Stimulated activated CD4-positive, alpha-beta T cell treated with anti-CD3 and anti-CD28 coated beads, Interleukin-15, amount 100 ng/mL, for 24 hours (primary cell): ENCODE measurements at places on chromosomes 13 and 19.

- no peak for DNase-seq
These were observed 17.8 kb upstream of the FOSB start for GRCh38 chr19:45450012-45450333.

GRCh38 chr13:74555651-74556420 is 421.6 kb upstream of the KLF12 start:
- DNase-seq = no peak

GRCh38 chr13:29547153-29547552 is 48.3 kb downstream of the SLC7A1 start:
- no peak for DNase-seq

DNA sequence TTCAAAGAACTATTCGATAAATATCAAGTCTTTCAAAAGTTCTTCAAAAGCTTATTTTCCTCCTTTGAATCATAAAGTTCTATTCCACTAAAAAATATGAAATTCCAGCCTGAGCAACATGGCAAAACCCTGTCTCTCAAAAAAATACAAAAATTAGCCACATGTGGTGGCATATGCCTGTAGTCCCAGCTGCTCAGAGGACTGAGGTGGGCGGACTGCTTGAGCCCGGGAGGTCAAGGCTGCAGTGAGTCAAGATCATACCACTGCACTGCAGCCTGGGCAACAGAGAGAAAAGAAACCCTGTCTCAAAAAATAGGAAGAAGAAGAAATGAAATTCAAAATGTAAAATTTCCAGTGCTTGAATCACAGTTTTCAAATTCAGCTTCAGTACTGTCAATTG is 24.6 kb downstream of the CAB39L start:
- DNase-seq = no peak

- DNase-seq = no peak
These were observed 639 bp upstream of the SLAIN1 start for GRCh38 chr13:77696879-77697216.

GRCh38 chr19:44430956-44431355 is 17.3 kb downstream of the ZNF229 start:
- DNase-seq = no peak

GRCh38 chr19:10896851-10897526 is 25.6 kb downstream of the CARM1 start:
- DNase-seq = no peak

DNA sequence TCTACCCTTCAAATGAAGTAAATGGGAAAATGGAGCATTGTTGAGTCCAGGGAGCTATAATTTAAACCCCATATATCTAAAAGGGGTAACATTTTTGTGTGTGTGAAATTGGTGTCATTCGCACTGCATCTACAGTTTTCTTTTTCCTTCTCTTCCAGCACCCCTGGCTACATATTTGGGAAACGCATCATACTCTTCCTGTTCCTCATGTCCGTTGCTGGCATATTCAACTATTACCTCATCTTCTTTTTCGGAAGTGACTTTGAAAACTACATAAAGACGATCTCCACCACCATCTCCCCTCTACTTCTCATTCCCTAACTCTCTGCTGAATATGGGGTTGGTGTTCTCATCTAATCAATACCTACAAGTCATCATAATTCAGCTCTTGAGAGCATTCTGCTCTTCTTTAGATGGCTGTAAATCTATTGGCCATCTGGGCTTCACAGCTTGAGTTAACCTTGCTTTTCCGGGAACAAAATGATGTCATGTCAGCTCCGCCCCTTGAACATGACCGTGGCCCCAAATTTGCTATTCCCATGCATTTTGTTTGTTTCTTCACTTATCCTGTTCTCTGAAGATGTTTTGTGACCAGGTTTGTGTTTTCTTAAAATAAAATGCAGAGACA is 28.6 kb downstream of the ALOX5AP start:
- no peak for DNase-seq

- DNase-seq = no peak
These were observed 7.3 kb downstream of the ANGPTL4 start for GRCh38 chr19:8371011-8371804.

- no peak for DNase-seq
These were observed 40.6 kb downstream of the UQCRFS1 start for GRCh38 chr19:29172302-29172701.

DNA sequence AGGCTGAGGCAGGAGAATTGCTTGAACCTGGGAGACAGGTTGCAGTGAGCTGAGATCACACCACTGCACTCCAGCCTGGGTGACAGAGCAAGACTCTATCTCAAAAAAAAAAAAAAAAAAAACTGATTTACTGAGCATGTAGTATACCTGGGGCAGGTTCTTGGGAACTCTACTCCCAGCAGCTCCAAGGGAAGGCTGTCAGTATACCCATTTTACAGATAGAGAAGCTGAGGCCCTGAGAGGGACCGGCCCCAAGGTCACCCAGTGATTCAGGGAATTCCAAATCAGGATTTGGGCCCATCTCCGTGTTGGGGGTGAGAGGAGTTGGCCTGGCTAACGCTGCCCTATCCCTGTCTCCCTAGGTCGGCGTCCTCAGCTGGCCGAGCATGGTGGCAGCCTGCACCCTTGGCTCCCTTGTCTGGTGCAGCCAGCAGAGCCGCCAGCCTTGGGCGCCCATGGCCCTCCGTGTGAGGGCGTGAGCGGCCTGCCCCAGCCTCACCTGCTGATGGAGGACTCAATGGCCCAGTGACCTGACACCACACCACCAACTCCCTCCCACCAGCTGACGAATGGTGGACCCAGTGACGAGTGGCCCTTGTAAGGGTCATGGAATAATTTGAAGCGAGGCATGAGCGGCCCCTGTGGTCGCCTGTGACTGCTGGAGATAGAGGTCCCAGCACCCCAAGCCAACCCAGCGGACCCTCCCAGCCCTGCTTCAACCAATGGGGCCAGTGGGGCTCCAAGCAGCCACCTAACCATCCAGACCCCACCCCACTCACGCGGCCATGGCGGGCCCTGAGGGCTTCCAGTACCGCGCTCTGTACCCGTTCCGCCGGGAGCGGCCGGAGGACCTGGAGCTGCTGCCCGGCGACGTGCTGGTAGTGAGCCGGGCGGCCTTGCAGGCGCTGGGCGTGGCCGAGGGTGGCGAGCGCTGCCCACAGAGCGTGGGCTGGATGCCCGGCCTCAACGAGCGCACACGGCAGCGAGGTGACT is 2.4 kb downstream of the PIK3R2 start:
- no peak for DNase-seq

- DNase-seq = peak; percentile 19
These were observed 24.4 kb upstream of the GPR12 start for GRCh38 chr13:26784704-26785639.

DNA sequence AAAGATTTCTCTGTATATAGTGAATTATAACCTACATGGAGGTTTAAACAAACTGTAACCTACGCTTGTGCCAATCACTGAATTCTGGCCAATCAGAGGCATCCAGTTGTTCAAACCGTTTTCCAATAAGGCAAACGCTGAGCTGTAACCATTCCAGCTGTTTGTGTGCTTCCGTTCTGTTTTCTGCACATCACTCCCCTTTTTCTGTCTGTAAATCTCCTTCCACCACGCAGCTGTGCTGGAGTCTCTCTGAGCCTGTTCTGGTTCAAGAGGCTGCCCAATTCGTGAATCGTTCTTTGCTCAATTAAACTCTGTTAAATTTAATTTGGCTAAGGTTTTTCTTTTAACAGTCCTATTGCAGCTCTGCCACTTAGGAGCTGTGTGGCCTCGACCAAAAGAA is 552.5 kb downstream of the FGF9 start:
- no peak for DNase-seq

DNA sequence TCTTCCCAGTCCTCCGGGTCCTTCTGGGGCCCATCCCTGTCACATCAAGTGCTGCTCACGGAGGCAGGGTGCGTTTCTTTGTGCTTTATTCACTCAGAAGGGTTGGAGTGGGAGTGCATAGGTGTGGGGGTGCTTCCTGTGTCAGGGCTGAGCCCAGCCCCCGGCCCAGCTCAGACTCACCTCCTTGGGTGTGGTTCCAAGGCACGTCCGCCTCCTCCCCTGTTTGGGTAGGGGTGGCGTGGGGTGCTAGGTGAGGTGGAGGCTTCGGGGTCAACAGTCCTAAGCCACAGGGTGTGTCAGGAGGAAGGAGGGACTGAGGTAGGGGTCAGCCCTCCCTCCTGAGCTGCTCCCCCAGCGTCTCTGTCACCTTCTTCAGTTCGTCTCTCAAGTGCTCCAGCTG is 3.1 kb downstream of the CCER2 start:
- no peak for DNase-seq

DNA sequence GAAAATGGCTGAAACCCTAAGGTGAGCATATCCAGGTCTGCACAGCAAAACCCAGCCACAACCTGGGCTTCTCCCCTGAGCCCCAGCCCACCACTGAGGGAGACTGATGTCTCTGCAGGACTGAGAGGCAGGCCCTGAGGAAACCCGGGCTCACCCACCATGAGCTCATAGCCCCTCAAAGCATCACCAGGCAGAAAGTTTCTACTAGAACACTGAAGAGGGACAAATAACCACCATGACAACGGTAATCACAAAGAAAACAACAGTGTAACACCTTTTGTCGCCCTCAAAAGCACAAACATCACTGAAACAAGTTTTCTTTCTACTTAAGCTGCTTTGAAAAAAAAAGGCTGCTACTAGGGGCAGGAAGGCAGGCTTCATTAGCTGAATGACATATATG is 29.8 kb downstream of the TSHZ3 start:
- DNase-seq = no peak

DNA sequence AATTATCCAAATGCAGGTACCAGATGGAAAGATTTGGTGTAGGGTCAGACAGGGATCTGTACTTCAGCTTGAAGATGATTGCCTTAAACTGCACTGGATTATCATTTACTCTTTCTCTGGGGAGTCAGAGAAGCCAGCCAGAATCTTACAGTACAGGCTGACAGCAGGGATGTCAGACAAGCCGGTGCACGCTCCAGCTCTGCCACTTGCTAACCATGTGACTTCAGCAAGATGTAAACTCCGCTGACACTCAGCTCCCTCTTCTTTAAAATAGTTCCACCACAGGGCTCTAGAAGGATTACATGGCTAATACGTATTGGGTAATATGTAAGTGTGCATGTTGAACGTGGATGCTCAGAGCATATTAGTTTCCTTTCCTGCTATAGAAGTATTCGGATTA is 251.4 kb upstream of the MAB21L1 start:
- DNase-seq = no peak

DNA sequence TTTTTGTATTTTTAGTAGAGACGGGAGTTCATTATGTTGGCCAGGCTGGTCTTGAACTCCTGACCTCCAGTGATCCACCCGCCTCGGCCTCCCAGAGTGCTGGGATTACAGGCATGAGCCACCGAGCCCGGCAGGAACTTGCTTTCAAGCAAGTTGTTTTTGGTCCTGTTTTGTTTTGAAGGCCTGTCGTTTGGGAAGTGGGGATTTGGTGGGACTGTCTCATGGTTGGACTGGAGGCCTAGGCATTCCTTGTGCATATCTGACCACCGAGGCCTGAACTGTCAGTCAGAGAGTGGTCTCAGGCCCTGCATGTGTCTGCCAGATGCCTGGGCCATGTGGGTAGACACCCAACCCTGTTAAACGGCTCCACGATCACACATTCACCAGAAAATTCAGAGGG is 26.3 kb downstream of the UBXN6 start:
- no peak for DNase-seq

DNA sequence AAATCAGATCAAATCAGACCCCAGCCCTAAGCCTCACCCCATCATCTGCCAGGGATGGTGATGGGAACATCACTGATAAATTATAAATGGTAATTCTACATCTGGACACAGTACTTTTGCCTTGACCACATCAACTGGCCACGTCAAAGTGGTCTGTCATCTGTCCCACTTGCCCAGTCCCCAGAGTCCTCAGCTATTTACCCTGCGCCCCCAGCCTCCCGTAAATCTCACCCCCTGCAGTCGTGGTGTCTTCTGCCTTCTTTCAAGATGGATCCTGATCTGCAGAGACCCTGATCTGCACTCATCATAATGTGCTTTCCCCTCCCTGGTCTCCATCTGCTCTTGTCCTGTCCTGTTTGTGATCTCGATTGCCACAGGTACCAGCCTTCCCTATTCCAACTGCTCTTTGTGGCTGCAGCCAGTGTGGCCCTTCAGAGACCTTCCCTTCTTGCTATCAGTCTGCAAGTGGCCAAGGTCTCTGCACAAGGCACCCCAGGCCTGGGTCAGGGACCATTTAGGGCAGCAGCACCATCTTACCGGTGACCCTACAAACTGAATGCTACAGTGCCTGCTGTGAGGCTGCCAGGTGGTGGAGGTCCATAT is 26.7 kb upstream of the POP4 start:
- no peak for DNase-seq

- DNase-seq = peak; percentile 79
These were observed at the start of gene RCBTB1 for GRCh38 chr13:49585220-49586157. TSS of gene RCBTB1 (minus strand) at chr13:49585558. CDS start at chr13:49567279, 18,279 bp downstream.

DNA sequence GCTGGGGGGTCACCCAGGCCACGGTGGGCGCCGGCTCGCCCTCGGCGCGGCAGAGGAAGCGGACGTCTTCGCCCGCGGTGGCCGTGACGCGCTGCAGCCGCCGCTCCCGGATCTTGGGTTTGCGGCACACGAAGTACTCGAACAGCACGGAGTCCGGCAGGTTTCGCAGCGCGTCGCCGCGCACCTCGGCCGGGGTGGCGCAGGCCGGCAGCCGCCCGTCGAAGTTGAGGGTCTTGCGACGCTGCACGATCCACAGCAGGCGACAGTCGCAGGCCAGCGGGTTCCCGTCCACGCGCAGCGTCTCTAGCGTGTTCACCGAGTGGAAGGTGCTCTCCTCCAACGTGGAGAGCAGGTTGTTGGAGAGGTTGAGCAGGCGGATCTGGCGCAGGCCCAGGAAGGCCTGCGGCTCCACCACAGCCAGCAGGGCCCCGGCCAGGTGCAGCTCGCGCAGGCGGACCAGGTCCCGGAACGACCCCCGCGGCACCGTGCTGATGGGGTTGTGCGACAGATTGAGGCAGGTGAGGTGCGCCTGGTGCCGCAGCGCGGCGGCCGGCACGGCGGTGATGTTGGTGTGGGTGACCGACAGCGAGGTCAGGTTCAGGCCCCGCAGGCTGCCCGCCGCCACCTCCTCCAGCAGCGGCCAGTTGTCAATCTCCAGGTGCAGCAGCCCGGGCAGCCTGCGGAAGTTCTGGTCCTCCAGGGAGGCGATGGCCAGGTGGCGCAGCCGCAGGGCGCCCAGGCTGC is 8.6 kb upstream of the PEAK3 start:
- DNase-seq = peak; percentile 37

- DNase-seq = no peak
These were observed 52.6 kb upstream of the F7 start for GRCh38 chr13:113052971-113053370.

GRCh38 chr19:32652894-32653598 is 21.9 kb downstream of the ANKRD27 start:
- no peak for DNase-seq

- DNase-seq = no peak
These were observed 4.5 kb upstream of the EPSTI1 start for GRCh38 chr13:42996584-42996983.

DNA sequence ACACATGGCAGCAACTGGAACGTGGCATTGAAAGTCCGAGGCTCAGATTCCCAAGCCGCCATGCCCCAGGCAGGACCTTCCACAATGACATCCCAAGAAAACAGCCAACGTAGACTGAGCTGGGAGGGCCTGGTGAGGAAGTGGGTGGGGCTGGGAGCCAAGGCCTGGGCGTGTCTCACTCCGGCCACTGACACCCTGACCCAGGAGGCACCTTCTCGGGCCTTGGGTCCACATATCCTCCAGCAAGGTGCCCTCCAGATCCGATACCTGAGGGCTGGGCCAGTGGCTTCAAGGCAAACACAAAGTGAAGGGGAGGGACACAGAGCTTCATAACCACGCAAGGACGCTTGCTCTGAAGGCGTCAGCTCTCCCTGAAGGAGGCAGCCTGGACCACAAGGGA is 43.0 kb downstream of the RAB20 start:
- DNase-seq = no peak

GRCh38 chr13:104024416-104025170 is 958.4 kb upstream of the SLC10A2 start:
- no peak for DNase-seq

GRCh38 chr13:48448959-48449614 is 36.2 kb upstream of the LPAR6 start:
- DNase-seq = no peak
